ENCODE measurements at places on chromosomes 7 and 10.

DNA sequence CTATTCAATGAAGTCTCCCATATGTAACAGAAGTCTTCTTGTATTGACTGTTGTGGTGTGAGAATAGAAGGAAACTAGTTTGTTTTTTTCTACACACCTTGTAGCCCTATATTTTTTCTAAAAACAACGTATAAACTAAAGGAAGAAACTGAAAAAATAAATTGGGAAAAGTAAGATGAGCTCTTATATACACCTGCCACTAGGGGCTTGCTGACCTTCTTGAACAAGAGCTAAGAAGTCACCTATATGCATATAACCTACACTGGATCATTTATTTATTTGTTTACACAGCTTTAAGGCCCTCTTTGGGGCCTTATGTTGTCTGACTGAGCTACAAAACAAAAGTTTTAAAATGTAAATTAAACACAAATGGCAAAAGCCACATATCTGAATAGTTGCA, 383.0 kb downstream of the HPSE2 start:
- peak; percentile 9 for DNase-seq

DNA sequence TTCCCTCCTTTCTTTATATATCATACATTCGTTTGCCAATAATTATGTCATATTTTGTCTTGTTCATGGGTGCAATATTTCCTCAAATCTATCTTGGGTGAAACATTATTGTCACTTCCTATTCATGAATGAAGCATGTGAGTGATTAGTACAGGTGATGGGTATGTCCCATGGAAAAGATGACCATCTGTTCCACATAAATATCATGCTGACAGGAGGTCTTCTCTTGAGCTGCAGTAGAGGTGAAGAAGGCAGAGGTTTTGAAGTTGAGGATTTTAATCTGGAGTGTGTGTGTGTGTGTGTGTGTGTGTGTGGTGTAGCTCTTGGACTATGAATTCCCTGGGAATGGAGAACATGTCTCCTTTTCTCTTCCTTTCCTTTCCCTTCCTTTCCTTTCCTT, 350.5 kb upstream of the CHRM2 start:
- no peak for DNase-seq

DNA sequence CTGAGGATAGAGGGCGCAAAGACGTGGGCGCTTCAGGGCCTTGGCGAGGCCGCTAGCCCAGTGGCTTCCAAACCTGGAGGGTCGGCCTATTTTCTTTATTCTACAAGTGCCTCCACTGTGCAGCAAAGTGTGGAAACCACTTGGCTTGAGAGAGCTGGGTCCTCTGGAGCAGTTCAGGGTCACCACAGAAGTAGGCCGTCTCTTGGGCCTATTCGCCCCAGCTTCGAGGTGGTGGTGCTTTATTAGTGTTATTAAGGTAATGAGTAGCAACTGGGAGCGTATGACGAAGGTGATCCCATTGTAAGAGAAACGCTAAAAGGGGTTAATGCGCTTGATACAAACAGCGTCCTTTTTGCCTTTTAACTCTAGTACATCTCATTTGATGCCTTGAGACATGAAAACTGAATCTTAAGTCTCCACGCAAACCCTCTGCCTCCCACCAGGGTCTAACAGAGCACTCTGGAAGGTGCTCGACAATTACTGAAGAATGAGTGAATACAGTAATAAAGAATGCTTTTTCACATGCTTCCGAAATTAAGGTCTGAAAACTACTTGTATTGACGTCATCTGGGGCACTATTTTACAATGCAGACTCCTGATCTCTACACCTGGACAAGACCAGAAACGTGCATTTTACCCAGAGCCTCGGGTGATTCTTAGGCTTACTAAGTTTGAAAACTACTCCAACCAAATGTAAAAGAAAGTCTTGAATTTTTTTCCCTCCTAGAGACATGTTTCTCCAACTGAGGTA, 647 bp upstream of the GSAP start:
- peak; percentile 76 for DNase-seq

GRCh38 chr7:12570168-12570533, 369 bp upstream of the SCIN start:
- DNase-seq: peak; percentile 50

DNA sequence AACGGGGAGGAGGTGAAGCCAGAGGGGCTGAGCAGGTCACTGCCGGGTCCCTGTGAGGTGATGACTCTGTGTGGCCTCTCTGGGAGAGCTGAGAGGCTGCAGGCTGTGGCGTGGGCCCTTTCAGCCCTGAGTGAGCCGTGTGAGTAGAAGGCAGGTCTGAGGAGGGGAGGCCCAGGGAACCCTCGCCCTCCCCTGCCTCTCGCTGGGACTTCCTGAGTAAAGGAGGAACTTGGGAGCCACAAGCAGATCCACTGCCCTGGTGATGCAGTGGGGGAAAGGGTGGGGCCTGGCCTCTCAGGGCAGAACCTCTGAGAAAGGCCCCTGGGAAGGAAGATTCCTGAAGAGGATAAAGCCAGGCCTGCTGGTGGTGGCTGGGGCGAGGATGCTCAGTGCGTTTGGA, 22.8 kb downstream of the EEPD1 start:
- no peak for DNase-seq

GRCh38 chr7:118072893-118073674, 110.9 kb upstream of the LSM8 start:
- DNase-seq: no peak

DNA sequence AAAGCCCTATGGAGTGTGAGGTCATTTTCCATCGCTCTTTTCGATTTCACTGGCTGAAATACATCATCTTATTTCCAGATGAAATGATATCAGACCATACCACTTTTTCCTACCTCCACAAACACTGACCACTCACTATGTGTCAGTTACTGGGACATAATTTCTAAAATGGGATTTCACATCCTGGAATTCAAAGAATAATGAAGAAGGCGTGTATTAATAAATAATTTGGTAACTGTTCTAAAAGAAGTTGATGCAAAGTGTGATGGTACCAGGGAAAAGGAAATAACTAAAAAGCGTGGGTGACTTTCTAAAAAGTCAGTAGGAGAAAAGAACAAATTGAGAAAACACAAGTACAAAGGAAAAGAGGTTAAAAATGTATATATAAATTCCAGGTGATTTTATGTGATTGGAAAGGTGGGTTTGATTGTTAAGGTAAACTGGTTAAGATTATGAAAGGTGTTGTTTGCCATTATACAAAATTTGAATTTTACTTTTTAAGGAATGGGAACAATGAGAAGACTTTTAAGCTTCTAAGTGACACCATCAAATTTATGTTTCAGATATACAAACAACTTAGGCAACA, 764 bp upstream of the NDUFA5 start:
- DNase-seq: no peak

- peak; percentile 93 for DNase-seq
Measured at GRCh38 chr10:97882142-97883091, 32.8 kb downstream of the GOLGA7B start.

GRCh38 chr7:92609921-92610518, 19.8 kb upstream of the FAM133B start:
- DNase-seq: peak; percentile 55

- no peak for DNase-seq
Measured at GRCh38 chr7:157517782-157518513, 181.1 kb downstream of the DNAJB6 start.

DNA sequence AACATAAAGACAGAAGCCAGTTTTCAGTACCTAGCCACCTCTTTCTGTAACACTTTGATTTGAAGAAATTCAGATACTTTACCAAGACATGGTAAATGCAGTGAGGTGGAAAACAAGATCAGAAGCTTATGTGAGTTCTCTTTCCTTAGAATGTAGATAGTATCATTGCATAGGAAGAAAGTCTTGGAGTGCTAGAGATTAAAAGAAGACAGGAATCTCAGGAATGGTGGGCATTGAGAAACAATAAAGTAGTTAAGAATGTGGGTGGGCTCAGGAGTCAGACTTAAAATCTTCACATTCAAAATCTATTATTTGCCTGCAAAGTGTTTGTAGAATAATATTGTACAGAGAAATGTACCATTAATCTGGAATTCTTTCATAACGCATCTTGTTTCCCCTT, 58.9 kb downstream of the POLL start:
- DNase-seq: no peak

- no peak for DNase-seq
Measured at GRCh38 chr7:136247211-136247610, 270.1 kb upstream of the MTPN start.

GRCh38 chr10:51530541-51530940, 168.9 kb downstream of the CSTF2T start:
- no peak for DNase-seq

DNA sequence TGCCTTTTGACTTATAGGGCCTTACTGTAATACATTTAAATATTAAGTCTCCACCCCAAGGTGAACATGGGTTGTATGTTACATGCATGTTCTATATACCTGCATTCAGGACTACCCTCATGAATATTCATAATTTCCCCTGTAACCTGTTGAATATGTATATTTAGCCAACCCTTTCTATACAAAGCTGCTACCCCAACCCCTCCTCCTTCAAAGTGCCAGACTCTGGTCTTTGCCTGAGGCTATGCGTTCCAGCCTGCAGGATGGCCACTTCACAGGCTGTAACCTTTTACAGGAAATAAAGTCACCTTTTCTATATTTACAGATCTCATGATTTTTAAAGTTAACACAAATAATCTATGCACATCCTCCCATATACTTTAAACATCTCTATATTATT, 10.1 kb upstream of the UNC5B start:
- no peak for DNase-seq

DNA sequence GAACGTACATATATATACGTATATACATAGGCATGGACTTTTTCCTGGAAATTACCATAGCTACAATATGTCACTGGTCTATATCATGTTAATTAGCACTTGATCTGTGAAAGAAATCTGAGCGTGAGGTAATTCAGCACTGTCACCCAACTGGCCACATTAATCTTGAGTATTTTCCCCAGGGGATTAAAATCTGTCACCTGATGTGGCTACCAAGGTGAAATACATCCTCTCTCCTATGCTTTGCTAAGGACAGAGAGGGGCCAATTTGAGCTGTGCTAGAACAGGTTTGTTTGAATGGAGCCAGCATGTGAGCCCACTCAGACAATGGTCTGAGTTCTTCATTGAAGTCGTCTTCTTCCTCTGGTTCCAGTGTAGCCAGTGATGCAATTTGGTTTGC, 33.3 kb downstream of the CYCS start:
- no peak for DNase-seq

DNA sequence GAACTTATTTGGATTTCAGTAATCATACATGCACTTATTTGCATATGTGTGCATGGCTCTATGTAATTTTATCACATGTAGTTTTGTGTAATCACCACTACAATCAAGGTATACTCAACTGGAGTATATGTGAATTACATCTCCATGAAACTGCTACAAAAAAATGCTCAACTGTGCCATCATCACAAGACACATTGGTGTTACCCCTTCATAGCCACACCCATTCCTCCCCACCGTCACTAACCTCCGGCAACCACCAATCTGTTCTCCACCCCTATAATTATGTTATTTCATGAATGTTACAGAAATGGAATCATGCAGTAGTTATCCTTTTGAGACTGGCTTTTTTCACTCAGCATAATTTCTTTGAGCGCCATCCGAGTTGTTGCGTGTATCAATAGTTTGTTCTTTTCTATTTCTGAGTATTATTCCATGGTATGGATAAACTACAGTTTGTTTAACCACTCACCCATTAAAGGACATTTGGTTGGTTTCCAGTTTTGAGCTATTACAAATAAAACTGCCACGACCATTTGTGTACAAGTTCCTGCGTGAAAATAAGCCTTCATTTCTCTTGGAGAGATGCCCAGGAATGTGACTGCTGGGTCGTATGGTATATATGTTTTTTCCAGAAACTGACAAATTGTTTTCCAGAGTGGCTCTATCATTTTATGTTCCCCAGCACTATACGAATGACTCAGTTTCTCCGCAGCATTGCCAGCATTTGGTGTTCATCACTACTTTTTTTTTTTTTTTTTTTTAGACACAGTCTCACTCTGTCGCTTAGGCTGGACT, 11.3 kb upstream of the SMO start:
- no peak for DNase-seq

DNA sequence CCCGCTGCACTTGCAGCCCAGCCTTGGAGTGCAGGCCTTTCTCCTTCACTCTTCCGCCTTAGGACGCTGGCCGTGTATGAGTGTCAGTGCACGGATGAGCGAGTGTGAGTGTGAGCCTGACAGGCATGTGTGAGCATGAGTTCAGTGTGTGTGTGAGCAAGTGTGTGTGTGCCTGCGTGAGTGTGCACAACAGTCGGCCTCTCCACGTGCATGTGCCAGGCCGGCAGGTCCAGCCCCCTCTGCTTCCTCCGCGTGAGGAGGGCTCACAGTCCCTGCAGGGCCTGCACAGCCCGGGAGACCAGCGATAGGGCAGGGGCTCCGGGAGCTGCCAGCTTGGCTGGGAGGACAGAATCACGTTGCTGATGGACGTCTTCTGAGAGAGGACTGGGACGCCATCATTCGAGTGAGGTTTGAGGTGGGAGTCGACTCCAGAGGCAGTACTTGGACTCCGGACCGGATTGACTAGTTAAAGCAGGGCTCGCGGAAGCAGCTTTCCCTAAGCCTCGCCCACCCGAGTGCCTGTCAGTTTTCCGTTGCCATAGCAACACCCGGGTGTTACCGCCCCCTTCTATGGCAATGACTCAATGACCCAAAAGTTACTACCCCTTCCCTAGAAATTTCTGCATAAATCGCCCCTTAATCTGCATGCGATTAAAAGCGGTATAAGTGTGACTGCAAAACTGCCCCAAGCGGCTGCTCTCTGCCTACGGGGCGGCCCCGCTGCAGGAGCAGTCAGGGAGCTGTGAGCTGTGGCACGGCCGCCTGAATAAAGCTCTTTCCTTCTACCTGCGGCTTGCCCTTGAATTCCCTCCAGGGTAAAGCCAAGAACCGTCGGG, 19.6 kb upstream of the CFAP46 start:
- peak; percentile 16 for DNase-seq

- DNase-seq: no peak
Measured at GRCh38 chr7:5694221-5694754, 87.2 kb downstream of the RNF216 start.

DNA sequence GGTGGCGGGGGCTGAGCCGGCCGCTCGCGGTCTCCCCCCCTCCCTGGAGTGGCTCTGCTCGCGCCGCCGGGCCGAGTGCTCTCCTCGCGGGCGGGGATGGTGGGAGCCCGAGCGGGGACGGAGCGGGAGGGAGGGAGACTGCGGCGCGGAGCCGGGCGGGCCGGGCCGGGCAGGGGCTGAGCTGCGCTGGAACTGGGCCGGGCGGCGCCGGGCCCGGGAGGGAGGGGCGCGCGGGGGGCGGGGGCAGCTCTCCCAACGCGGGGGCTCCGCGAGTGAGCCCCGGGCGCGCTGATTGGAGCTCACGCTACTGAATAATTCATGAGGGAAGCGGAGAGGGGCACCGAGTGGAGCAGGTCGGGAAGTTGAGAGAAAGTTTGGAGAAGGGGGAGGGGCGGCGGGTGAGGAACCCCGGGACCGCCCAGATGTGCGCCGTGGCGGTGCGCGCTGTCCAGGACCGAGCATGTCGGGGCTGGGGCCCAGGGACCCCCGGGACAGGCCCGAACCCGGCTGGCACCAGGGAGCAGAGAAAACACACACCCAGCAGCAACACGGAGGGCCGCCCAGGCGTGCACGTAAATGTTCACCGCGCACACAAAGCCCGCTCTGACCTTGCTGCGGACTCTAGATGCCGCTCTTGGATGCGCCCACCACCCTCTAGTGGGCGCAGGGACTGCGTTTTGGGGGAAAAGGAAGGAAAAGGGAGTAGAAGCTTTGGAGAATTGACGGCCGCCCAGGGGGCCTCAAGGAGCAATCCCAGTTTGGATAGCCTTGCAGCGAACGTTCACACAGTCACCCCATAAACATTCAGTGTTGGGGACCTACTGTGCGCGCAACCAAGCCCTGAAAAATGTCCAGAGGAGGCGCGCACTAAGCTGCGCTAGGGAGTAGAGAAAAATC, at the start of gene EPHB4:
EPHB4 (minus strand) TSS at position 194 of the 897 bp plus-strand sequence. CDS start 493 bp downstream, outside the sequence.
- DNase-seq: peak; percentile 81
